ENCODE measurements at places on chromosomes 16 and 17.
A peak's percentile ranks its signal among the peaks of the same experiment; 100 is the strongest.

- no peak for DNase-seq
Observed at GRCh38 chr17:64061178-64061898, 40.9 kb upstream of the ICAM2 start.

GRCh38 chr16:9904526-9904925 lies 277.7 kb downstream of the GRIN2A start:
- no peak for DNase-seq

DNA sequence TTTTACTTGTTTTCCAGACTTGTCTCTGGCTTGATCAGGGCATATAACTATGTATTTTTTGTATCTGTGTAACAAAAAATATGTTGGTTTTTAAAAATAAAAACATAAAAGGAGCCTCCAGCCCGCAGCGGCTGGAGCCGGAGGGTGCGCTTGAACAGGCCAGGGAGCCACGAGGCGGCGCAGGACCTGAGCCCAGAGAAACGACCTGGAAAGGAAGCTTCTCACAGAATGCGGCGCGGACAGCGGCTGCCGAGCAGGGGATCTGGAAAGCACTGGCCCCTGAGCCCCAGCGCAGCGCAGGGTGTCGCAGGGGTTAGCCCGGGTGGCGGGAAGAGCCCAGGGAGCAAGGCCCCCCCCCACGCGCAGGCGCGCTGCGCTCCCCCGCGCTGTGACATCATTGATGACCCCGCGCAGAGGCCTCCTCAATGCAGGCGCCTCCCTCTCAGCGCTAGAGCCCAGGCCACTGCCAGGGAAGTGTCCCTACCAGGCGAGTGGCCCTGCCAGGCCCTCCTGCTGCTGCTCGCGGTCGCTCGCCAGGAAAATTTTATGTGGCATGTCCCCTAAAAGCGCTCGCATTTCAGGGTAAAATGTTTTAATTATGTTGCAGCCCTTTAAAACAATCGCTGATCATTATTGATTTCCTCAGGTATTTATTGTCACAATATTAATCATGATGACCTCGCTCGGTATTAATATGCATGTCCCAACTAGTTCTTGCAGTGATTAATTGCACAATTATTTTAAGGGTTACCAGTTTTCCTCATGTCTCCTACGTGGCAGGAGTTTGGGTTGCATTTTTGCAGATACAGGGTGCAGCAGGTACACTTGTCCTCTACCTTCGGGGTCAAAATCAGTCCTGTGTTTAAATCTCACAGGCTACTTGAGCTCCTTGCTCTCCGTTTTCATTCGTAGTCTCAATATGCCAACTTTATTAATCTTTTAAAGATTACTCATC lies 134.2 kb downstream of the USP22 start:
- DNase-seq = peak; percentile 44

DNA sequence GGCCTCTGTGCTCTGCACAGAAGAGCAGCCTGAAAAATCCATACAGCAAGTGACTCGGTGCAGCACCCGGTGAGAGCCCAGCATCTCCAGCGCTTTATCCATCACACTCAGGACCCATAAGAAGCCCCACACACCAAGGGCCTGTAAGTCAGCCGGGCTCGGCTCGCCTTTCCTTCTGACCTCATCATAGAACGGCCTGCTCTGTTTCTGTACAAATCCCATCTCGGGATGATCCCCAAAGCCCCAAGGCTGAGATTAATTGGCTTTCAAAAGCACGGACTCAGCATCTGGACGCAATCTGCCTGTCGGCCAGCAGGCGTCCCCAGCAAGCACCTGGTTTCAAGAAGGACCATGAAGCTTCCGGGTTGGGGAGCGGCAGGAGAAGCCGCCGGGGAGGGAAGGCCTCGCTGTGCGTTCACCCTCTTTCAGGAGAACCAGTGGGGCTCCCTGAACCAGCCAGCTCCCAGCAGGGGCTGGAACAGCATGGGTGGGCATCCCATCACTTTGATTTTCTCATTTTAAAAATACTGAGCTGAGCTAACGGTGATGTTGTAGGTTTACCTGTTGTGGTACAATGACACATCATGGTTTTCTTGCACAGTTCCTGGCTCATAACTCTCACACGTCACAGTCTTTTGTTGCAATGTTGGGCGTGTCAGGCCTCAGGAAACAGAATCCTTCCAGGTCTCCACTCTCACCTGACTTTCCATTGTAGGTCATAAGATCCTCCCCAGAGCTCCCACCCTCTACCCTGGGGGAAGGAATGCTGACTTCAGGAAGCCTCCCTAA lies 6.7 kb downstream of the CCDC57 start:
- DNase-seq = peak; percentile 58

DNA sequence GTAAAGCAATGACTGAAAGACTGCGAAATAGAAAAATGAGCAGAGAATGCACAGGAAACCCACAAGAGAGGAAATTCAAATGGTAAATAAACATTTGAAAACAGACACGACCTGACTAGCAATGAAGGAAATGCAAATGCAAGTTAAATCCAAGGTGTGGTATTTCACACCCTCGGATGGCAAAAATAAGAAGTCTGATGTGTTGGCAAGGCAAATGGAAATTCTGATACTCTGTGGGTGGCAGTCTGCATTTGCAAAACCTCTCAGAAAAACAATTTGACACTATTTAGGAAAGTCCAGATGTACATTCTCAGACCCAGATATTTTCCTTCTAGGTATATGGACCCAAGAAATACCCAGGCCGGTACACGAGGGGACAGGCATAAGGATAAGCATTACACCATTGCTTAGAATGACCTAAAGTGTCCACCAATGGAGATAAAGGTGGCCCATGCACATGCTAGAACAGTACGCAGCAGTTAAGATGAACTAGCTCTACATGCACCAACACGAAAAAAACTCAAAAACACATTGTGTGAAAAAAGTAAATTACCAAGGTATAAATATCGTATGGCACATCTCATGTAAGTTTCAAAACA lies 116.7 kb downstream of the GAS7 start:
- no peak for DNase-seq

- no peak for DNase-seq
Observed at GRCh38 chr16:73730481-73731090, 566.0 kb upstream of the PSMD7 start.

- DNase-seq = no peak
Observed at GRCh38 chr17:81228420-81228819, 5.7 kb upstream of the CEP131 start.

DNA sequence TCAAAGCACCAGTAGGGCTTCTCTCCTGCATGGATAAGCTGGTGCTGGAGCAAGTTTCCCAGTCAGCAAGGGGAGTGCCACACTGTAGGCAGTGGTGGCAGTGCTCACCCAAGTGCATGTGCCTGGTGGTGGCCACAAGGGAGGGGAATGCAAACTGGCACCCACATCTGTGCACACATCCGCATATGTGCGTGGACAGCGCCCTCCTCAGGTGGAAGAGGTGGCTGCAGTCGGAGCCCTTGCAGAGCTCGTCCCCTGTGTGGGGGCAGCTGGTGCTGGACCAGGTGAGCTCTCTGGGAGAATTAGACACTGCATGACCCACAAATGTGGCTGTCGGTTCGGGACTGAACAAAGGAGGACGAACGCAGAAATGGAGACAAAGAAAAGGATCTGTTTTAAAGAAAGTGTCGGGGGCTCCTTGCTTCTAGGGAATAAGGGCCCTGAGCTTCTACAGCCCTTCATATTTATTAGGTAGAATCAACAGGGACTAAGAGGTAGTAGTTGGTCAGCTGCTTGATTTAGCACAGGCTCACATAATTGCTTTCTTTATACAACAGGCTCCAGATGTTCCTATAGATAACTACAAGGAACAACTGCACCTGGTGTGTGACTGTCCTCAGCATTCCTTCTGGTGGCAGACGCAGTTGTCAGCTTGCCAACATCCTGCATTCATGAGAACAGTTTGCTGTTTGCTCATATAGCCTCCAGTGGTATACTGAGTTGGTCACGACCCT lies 5.3 kb upstream of the ZNF689 start:
- DNase-seq = no peak

GRCh38 chr16:15548482-15548891 lies 94.5 kb downstream of the MARF1 start:
- DNase-seq = no peak

DNA sequence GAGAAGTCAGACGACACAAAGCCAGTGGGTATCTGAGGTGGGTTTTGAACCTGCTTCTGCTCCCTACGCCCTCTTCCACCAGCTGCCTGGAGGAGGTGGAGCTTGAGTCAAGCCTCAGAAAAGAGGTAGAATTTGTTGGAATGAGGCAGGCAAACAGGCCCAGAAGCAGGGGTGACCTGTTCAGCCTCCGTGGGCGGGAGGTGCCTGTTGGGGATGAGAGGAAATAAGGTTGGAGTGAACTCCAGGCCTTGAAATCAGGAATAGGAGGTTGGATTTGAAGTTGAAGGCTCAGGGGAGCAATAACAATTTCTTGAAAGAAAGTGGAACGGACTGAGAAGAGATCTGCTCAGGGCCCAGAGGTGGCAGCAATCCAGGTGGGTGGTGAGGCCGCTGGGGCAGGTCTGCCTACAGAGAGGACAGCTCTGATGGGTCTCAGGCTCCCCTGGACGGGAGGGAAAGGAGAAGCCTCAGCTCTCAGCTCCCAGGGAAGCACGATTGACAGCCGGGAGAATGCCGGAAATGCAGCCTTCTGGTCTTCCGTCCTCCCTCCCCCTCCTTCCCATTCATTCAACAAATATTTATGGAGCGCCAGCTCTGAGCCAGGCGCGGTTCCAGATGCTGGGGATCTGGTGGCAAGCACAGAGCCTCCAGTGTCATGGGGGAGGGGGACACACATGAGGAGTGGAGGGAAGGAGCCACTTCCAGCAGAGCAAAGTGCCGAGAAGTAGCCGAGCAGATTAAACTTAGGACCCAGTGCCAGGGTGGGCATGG lies 61.9 kb upstream of the CIBAR2 start:
- DNase-seq = no peak

GRCh38 chr17:8803531-8804420 lies 4.6 kb upstream of the MFSD6L start:
- no peak for DNase-seq

DNA sequence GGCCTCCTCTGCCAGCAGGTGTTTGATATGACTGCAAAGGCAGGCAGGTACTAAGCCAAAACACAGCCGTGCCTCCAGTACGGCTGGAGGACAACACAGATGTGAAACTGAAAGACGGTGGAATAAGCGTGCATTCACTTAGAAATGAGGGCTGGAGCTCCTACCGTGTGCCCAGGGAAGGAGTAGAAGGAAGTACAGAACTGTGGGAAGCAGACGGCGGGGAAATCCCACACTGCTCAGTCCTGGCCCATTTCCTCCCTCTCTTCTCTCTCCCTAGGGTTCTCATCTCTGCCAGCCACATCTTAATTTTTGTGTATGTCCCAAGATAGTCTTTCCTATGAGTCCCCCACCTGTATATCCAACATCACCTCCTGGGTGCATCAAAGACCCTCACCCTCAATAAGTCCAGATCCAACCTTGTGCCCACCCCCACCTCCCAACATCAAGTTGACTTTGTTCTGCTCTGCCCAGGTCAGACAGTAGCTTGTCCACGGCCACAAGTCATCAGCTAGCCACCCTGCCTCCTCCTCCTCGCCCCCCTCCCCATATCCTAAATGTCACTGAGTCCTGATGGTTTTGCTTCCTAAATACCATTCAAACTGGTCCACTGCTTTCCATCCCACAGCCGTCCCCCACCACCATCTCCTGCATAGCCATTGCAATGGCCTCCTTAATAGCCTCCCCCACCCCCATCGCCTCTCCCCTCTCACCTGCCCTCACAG lies 77.1 kb upstream of the RPL38 start:
- no peak for DNase-seq

DNA sequence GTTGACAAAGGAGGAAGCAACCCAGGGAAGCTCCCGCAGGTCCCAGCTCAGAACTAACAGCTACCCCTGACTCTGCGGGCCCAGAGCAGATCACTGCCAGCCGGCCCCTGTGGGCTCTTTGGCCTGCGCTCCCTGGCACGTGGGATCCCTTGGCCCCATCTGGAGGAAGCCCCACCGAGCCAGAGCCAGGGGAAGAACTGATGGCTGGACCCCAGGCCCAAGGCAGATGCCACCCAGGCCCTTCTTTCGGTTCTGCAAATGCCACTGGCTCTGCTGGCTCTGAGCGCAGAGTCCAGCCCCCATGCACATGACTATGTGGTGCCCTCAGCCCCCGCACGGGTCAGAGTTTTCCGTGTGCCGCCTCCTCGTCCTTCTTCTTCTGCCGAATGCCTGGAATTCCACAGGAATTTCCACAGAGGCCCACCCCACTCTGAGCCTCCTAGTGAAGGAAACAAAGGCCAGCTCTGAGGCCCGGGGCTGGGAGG lies 35.8 kb upstream of the SNN start:
- no peak for DNase-seq

DNA sequence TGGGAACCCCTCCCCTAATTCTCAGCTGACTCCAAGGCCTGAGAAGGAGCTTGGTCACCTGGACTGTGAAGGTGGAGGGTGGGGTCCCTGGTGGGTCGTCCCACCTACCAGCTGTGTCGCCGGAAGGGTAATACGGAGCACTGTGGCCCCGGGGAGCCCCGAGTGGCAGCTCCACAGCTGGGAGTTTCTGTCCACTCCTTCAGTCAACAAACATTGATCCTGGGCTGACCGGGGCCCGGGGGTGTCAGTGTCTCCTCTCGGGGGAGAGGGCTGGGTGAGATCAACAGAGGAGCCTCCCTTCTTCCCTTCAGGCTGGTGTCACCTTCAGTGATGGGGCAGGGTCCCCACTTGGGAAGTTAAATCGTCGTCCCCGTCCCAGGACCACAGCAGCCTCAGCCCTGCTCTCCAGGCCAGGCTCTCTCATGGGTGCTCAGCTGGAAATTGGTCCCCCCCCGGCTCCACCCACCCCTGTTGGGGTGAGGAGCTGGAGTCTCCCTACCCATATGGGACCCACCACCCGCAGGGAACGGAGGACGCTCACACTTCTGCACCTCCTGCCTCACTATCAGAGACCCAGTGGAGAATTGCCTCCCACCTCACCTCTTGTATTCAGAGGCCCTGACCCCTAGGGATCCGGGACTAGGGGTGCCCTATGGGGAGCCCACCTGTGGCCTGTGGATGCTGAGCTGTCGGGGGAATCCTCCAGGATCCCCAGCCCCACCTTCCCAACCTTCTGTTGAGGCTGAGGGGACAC lies 1.9 kb downstream of the GCGR start:
- no peak for DNase-seq

DNA sequence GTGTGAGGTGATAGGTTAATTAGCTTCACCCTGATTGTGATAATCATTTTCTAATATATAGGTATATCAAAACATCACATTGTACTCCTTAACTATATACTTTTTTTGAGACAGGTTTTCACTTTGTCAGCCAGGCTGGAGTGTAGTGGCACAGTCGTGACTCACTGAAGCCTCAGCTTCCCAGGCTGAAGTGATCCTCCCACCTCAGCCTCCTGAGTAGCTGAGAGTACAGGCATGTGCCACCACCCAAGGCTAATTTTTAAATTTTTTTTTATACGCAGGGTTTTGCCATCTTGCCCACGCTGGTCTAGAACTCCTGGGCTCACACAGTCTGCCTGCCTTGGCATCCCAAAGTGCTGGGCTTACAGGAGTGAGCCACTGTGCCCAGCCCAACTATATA lies 455.3 kb upstream of the MAF start:
- no peak for DNase-seq

Data from NCI-H187 (cell line).